Aorta (tissue), 5 donors: ENCODE measurements at places on chromosomes 3 and 15. TPM values are rescaled to one million over a fixed set of nuclear protein-coding genes. Genes with fewer than 3 reads are reported as not detected.
A peak's percentile ranks its signal among the peaks of the same experiment; 100 is the strongest.

DNA sequence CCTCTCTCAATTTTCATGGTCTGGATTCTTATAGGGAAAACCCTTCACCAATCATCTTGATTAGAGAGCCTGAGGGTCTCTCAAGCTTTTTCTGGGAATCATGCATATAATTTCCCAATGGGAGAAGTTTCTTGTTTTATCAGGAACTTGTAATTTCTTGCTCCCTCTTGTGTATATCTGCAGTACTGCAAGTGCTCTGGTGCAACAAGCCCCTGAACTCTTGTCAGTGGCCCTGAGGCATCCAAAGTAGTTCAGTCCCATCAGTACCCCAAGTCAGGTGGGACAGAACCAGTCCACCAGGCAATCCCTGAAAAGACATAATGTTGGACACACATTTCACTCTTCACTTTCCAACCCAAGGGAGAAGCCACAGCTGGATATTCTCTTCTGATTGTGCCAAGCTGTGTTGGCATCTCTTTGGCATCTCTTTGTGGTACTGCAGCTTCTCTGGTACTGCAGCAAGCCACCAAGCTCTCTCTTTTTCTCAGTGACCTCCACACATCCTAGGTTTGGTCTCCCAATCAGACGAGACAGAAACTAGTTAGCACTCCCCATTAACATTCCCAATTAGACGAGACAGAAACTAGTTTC lies 214.5 kb downstream of the ZIC4 start:
- no peak for DNase-seq
- no peaks in the 10 kb centered on the region for H3K4me1 ChIP-seq
- no peaks in the 10 kb centered on the region for H3K36me3 ChIP-seq
- H3K27ac ChIP-seq: no peak overlapping the region
- no peaks in the 10 kb centered on the region for H3K27me3 ChIP-seq

DNA sequence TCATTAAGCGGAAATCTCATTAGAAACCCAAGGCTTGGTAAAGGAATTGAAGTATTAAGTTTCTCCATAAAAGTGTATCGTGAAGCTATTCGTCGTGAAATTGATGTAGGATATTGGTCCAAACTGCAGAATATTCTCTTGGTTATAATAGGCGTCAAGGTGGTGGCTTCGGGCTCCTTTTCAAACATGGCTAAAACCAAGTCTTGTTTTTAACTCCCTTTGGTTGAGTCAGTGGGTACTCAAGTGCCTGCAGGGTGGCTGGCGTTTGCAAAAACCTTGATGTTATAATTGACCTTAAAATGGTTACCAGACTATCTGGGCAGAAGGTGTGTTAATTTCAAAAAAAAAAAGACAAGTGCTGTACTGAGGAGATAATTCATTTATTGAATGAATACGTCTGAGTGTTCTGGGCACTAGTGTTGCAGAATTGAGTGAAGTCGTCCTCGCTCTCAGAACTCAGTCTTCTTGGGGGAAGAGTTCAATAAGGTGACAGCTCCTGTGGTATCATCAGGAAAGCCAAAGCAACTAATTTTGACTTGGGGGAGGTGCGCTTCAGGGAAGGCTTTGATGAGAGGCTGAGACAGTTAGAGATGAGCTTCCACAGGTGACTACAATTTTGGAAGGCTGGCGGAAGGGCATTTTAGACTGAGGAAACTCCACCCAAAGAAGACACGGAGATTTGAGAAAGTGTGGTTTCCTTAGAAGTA lies 1.5 kb downstream of the UBE2Q2 start:
- peaks cover 8% of the 10 kb centered on the region for H3K4me1 ChIP-seq
- no peak overlapping the region for H3K27ac ChIP-seq
- H3K36me3 ChIP-seq: no peaks in the 10 kb centered on the region
- H3K4me3 ChIP-seq: peak overlapping the region; percentile 27

- no peak for DNase-seq
- H3K27me3 ChIP-seq: no peaks in the 10 kb centered on the region
- H3K4me1 ChIP-seq: no peaks in the 10 kb centered on the region
- no peak overlapping the region for H3K4me3 ChIP-seq
Observed at GRCh38 chr3:157447026-157447694, 10.5 kb downstream of the PTX3 start.

- H3K27me3 ChIP-seq: no peaks in the 10 kb centered on the region
- H3K27ac ChIP-seq: no peak overlapping the region
Observed at GRCh38 chr3:12115849-12116248, 42.9 kb downstream of the TIMP4 start.

- H3K4me1 ChIP-seq: no peaks in the 10 kb centered on the region
- H3K27ac ChIP-seq: no peak overlapping the region
- no peaks in the 10 kb centered on the region for H3K36me3 ChIP-seq
- DNase-seq: no peak
Observed at GRCh38 chr3:151301787-151302186, 14.8 kb downstream of the GPR87 start.

DNA sequence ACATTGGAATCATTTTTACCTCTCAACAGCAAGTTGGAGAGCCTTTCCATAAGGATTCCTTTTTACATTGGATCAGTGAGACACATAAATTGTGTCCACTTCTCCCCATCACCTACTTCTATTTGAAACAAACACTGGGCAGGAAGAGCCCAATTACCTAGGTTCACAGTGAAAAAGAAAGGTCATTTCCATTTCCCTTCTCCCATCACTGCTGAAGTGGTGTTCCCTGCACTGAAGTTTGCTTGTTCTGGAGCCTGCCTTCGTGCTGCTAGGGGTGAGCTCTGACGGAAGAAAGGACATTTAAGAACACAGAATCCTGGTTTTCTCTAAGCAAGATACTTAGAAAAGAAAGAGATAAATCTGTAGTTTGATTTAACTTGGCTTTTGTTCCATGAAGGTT lies 123.8 kb upstream of the ZBTB20 start:
- H3K36me3 ChIP-seq: no peaks in the 10 kb centered on the region
- no peak overlapping the region for H3K4me3 ChIP-seq
- H3K27me3 ChIP-seq: no peaks in the 10 kb centered on the region
- peaks cover 3% of the 10 kb centered on the region for H3K4me1 ChIP-seq
- DNase-seq: no peak

- DNase-seq: no peak
- H3K27me3 ChIP-seq: no peaks in the 10 kb centered on the region
- no peak overlapping the region for H3K4me3 ChIP-seq
- no peak overlapping the region for H3K27ac ChIP-seq
Observed at GRCh38 chr15:71111950-71112349, 3.3 kb upstream of the THSD4 start.

GRCh38 chr3:8524249-8524648 lies 22.6 kb downstream of the LMCD1 start:
- peak; percentile 63 for DNase-seq
- no peaks in the 10 kb centered on the region for H3K27me3 ChIP-seq
- peaks cover 14% of the 10 kb centered on the region for H3K4me1 ChIP-seq

DNA sequence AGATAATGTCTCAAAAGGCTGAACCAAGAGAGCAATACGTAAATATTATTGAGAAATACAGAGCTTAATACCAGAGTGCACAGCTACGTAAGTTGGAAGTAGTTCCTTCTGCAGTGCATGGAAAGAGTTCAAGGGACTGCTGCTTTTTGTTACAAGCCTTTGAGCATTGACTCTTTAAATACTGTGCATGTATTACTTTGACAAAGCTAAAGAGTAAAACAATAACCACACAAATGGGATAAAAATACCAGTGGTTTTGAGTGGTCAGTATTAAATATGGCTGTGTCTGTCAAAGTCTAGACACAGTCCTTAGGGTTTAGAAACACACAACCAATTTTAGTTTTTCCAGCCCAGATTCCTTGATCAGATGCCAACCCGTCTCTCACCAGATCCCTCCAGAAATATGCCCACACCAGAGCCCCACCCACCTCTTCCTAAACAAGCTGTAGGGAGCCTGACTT lies 62.1 kb downstream of the SSR3 start:
- no peak for DNase-seq
- H3K4me1 ChIP-seq: peaks cover 7% of the 10 kb centered on the region
- H3K4me3 ChIP-seq: no peak overlapping the region
- no peaks in the 10 kb centered on the region for H3K27me3 ChIP-seq

DNA sequence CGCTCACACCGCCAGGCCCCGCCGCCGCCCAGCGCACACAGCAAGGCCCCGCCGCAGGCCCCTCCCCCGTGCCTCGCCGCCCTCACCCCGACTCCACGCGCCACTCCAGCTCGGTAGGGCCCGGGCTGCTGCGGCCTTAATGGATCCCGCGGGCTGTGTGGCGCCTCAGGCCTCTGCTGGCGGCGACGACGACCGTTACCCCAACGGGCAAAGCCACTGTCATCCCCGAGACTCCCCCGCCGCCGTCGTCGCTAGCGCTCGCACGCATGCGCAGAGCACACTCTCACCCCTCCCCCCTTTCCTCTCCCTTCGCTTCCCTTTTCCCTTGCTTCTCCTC lies at the start of gene MSL2:
TSS of gene MSL2 (minus strand) at position 272 of the 337 bp plus-strand sequence. CDS start 1,222 bp downstream, outside the sequence.
- no peaks in the 10 kb centered on the region for H3K27me3 ChIP-seq
- peak within 1 kb of the TSS; percentile 88 for H3K4me3 ChIP-seq
- H3K4me1 ChIP-seq: peaks cover 7% of the 10 kb centered on the region
- DNase-seq: no peak
- H3K27ac ChIP-seq: peak within 1 kb of the TSS; percentile 99

GRCh38 chr3:106830334-106830733 lies 546.9 kb upstream of the CCDC54 start:
- no peaks in the 10 kb centered on the region for H3K27me3 ChIP-seq
- H3K4me3 ChIP-seq: no peak overlapping the region
- no peak overlapping the region for H3K27ac ChIP-seq
- H3K36me3 ChIP-seq: no peaks in the 10 kb centered on the region
- H3K4me1 ChIP-seq: no peaks in the 10 kb centered on the region
- no peak for DNase-seq

DNA sequence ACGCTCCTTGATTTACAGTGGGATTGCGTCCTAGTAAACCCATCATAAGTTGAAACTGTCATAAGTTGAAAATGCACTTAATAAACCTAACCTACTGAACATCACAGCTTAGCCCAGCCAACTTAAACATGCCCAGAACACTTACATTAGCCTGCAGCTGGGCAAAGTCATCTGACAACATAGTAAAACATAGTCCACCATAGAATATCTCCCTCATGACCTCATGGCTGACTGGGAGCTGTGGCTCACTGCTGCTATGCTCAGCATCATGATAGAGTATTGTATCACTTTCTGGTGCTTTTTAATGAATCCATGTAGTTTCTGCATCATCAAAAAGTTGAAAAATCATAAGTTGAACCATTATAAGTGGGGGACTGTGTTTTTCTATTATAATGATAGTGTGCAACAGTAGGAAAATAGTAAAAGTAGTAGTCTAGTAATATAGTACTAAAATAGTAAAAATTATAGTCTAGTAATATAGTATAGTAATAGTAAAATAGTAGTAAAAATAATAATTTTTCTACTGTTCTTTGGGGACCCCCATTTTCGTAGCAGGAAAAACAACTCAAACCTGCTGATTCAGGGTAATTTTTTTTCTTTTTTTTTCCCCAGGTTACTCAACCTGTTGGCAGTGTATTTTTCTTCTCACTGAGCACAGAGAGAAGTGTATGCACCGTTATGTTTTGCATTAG lies 233.5 kb downstream of the MYRIP start:
- peaks cover 2% of the 10 kb centered on the region for H3K4me1 ChIP-seq
- DNase-seq: no peak
- no peaks in the 10 kb centered on the region for H3K27me3 ChIP-seq
- no peaks in the 10 kb centered on the region for H3K36me3 ChIP-seq
- H3K27ac ChIP-seq: no peak overlapping the region

DNA sequence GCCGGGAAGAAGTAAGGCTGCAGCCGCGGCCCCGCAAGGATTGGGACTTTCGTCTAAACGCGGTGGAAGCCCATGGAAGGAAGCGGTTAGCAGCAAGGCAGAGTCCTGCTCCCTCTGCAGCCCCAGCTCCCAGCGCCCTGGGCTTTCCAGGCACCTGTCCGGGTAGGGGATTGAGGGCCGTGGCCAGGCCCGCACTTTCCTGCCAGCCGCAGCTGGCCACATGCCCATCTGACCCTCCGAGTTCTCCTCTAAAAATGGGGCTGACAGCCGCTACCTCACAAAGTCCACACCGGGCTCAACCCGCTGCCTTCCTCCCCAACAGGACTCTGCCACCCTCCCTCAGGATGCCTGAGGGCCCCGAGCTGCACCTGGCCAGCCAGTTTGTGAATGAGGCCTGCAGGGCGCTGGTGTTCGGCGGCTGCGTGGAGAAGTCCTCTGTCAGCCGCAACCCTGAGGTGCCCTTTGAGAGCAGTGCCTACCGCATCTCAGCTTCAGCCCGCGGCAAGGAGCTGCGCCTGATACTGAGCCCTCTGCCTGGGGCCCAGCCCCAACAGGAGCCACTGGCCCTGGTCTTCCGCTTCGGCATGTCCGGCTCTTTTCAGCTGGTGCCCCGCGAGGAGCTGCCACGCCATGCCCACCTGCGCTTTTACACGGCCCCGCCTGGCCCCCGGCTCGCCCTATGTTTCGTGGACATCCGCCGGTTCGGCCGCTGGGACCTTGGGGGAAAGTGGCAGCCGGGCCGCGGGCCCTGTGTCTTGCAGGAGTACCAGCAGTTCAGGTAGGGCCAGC lies 1.9 kb downstream of the NEIL1 start:
- DNase-seq: no peak
- H3K27me3 ChIP-seq: no peaks in the 10 kb centered on the region
- H3K4me3 ChIP-seq: peak overlapping the region; percentile 67
- H3K27ac ChIP-seq: no peak overlapping the region

- H3K27me3 ChIP-seq: no peaks in the 10 kb centered on the region
- no peak overlapping the region for H3K27ac ChIP-seq
- no peaks in the 10 kb centered on the region for H3K36me3 ChIP-seq
- no peak overlapping the region for H3K4me3 ChIP-seq
Observed at GRCh38 chr3:27145719-27146118, 223.5 kb downstream of the NEK10 start.

GRCh38 chr3:114242947-114243346 lies 5.6 kb upstream of the ZNF80 start:
- DNase-seq: no peak
- H3K4me3 ChIP-seq: no peak overlapping the region
- no peaks in the 10 kb centered on the region for H3K4me1 ChIP-seq

- no peak for DNase-seq
- H3K27ac ChIP-seq: no peak overlapping the region
- H3K27me3 ChIP-seq: no peaks in the 10 kb centered on the region
- H3K4me3 ChIP-seq: no peak overlapping the region
- no peaks in the 10 kb centered on the region for H3K36me3 ChIP-seq
- H3K4me1 ChIP-seq: no peaks in the 10 kb centered on the region
Observed at GRCh38 chr15:44023176-44023575, 171.9 kb downstream of the FRMD5 start.

DNA sequence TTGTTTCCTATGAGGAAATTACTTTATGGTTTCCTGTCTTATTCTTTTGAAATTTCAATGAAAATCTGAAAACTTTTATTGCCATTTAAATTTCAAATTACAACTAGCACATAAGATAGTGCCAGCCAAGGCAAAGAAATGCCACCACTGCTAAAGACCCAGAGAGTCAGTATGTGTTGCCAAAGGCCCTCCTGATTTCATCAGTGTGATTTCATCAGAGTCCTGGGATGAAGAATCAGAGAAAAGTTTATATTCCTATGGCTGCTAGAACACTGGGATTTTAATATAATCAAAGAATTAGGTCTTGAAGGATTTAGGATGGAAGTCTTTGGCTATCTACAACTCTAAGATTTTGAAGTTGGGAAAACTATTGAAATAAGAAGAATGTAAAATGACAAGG lies 434.2 kb upstream of the CCDC54 start:
- H3K27me3 ChIP-seq: no peaks in the 10 kb centered on the region
- no peaks in the 10 kb centered on the region for H3K4me1 ChIP-seq
- no peak overlapping the region for H3K27ac ChIP-seq
- H3K36me3 ChIP-seq: no peaks in the 10 kb centered on the region

The CFAP100 gene
- total RNA-seq: not detected

The XXYLT1 gene
- total RNA-seq: 15.0 TPM

The PPP1R2 gene
- total RNA-seq: 53.0 TPM

The KIF15 gene
- 0.93 TPM for total RNA-seq

The UROC1 gene
- not detected for total RNA-seq

The KIF7 gene
- 17.5 TPM for total RNA-seq

The NR1I2 gene
- not detected for total RNA-seq

The IGSF11 gene
- total RNA-seq: 0.75 TPM

The MED12L gene
- 1.1 TPM for total RNA-seq

The MME gene
- 3.1 TPM for total RNA-seq

The GPR15 gene
- total RNA-seq: not detected

The CLDN11 gene
- 11.9 TPM for total RNA-seq

The KBTBD12 gene
- total RNA-seq: 7.6 TPM

The IL5RA gene
- not detected for total RNA-seq
